ENCODE measurements at places on chromosomes 2 and 18.
A peak's percentile ranks its signal among the peaks of the same experiment; 100 is the strongest.

DNA sequence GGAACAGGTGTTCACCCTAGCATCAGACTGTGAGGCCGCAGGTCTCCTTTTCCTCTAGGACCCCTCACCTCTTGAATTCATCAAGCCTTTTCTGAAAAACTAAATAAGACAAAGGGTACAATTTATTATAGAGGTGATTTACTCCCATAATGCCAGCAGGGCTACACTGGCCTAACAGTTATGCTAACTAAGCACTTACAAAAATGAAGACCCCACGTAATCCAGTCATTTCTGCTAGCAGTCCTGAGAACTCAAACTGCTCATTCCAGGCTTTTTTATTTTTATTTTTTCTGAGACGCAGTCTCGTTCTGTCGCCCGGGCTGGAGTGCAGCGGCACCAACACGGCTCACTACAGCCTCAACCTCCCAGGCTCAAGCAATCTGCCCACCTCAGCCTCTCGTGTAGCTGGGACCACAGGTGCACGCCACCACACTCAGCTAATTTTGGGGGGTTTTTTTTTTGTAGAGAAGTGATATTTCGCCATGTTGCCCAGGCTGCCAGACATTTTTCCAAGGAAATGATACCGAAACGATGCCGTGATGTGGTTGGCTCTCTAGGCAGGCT, 14.2 kb downstream of the CAPG start:
- no peak for DNase-seq

DNA sequence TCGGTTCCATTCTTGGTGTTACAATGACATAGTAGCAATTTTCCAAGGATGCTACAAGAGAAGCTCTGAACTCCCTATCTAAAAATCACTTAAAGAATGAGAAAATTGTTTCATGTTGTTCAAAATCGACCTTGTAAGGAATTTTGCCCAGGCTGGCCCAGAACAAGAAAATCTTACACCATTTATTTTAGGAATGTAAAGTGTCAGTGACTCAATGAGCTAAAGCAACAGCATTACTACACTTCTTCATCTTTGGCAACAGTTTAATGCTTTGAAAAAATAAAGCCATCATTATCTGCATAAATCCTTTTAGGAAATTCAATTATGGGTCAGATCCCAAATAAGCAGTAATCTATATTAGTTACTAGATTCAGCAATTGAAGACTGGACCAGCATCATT, 38.6 kb downstream of the SLC25A12 start:
- no peak for DNase-seq

DNA sequence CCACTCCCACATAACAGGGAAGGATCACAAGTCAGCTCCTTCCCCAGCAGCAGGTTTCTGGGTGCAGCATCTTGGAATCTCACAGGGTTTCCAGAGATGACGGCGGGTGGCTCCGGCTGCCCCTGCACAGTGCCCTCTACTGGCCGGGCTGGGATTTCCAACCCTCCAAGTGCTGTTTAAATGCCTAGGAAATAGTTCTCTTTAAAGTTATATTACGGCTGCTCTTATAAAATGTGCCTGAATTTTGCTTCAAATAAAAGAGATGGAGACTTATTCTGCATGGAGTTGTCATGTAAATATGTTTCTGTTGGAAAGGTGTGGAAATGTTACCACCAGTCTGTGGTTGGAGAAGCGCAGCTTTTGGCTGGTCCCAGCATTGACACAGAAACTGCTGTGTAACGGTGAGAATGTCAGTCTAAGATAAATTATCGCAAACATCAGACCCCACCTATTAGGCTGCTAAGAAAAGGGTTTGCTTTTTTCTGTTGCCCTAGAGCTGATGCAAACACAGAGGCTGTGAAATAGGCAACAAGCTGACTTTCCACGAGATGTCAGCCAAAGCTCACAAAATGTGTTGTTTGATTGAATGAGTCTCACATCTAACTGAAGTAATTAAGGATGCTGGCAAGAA, 3.3 kb upstream of the HJURP start:
- no peak for DNase-seq

GRCh38 chr18:26545335-26546123, 2.8 kb downstream of the KCTD1 start:
- no peak for DNase-seq

- no peak for DNase-seq
These were observed 78.9 kb downstream of the COPS8 start for GRCh38 chr2:237164474-237165042.

DNA sequence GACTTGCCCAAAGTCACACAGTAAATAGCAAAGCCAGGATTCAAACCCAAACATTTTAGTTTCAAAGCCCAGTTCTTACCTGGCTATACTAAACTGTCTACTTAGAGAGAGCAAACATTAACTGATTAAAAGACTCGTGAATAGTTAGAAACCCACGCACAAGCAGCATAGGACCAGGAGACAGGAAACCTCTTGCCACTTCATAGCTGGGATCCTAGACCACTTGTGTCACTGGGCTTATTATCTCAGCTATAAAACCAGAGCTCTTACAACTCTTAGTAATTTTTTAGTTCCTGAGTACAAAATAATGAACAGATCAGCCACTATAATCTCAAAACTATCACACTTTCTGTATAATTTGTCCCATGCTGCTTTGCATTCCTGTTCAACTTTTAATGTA, 2.4 kb upstream of the AAK1 start:
- no peak for DNase-seq

DNA sequence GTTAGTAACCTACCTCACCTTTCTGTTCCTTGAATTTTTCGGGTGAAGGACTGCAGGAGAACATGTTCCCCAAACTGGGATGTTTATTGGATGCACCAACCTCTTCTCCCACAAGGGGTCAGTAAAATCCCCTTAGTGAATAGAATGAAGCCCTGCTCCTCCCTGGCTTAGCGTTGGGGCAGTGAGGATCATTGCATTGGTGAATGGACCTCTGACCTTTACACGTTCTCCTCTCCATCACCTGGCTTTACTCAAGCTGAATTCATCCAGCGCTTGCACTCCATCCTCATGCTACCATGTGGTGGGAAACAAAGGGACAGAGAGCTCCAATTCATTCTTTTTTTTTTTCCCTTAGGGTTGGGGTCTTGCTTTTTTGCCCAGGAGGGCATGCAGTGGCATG, 157.2 kb downstream of the MIB1 start:
- DNase-seq, result no peak

DNA sequence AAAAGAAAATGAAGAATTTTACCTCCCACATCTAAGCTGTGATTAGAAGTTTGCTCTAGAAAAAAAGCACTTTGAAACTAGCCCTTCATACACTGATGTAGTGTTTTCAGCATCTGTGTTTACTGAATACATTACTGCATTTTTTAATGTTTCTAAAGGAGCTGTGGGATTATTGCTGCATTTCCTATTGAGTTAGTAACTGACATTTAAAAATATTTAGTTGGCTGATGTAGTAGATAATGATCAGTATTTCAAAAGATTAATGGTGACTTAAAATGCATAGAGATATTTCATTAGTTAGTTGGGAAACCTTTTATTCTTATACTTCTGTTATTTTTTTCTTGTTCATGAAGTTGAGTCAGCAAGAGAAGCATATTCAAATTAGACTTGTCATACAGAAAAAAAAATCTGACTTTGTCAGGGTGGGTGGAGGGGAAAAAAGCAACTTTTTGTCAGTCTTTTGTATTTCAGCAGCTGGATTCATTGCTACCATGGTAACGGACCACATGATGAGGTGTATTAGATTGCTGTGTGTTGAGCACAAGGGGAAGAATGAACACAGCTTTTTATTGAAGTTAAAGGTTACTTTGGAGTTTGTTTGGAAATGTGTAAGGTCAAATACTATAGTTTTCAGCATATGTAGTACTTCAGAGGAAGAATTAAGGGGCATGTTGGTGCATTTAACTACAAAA, at the start of gene DTNA:
DTNA (plus strand) TSS at position 549 of the 692 bp plus-strand sequence. CDS start 45,679 bp downstream, outside the sequence.
- DNase-seq, result peak; percentile 86

DNA sequence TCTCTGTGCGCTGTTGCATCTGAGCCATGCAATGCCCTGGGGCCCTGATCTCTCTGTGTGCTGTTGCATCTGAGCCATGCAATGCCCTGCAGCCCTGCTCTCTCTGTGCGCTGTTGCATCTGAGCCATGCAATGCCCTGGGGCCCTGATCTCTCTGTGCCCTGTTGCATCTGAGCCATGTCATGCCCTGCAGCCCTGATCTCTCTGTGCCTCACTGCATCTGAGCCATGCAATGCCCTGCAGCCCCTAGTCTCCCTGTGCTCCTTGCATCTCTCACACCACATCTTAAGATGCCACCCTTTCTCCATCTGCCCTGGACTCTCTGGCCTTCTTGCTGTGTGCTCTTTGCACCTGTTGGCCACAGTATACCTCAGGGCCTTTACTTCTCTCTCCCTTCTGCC, 56.2 kb downstream of the SOX11 start:
- DNase-seq, result no peak

DNA sequence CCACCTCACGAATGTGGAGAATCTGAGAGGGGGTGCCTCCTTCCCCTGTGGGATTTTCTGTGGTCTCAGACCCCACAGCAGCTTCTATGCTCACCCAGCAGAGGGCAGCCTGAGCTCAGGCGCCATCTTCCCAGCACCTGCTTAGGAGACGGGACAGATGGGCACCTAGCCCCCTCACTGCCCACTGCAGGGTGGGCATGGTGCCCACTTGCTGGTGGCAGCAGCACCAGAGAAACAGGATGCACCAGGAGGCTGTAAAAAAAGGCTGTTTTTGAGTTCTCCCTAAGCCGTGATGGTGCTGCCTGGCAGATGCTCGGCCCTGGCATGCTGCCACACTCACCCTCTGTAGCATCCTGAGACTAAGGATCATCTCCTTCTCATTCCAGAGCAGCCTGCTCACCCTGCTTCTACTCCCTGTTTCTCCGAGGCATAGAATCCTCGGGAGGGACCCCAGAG, 19.1 kb upstream of the SLC20A1 start:
- no peak for DNase-seq

GRCh38 chr2:86628091-86628522, 4.4 kb upstream of the RNF103 start:
- DNase-seq, result no peak

DNA sequence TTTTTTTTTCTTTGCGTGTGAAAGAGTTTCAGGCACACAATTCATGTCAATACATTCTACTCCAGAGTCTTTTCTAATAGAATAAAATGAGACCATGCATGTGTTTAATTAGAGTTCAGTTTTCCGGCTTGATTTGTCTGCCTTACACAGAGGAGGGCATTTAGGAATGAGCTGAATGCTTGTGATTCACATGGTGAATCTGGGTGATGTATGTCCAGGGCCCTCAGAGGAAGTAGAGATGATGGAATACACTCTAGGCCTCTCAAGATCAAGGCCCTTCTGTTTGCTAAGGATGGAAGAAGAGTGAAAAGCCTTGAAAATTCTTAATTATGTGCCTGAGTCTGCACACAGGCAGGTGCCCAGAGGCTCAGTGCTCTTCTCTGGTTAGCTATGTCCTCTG, 71.0 kb upstream of the CYRIA start:
- no peak for DNase-seq

DNA sequence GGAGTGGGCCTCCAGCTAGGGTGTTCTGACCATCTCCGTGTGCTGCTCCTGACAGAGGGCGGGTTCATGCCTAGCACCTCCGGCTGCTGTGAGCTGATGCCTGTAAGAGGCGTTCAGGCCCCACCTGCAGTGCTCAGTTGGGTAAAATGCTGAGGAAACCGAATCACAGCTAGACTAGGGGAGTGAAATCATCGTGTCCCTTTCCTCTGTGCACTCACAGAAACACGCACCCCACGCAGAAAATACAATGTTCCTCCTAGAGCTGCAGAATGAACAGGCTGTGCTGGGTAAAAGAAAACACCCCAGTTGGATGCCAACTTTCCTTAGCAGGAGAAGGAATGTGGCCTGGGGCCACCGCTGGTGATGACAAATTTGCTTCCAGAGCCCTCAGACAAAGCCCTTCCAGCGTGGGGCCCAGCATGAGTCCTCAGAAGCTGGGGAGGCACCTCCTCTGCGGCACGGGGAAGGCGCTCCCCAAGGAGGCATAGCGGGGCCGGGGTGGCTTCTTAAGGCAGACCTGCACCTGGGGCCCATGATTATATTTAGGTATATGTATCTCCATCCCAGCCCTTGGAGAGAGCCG, 16.3 kb upstream of the ARHGEF4 start:
- no peak for DNase-seq

DNA sequence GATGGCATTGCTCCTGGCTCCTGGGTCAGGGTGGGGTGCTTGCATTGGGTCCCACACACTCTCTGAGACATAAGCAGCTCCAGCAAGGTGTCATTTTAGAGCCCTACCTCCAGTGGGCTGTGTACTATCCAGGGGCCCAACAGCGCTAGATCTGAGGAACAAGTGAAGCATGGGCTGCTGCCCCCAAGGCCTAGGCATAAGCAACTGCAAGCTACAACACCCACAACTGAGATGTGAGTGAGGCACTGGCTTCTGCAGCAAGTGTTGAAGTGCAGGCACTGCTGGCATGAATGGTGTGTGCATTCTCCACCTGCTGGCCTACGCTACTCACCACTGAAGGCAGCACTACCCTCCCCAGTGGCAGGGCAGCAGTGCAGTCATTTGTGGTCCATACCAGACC, 81.0 kb upstream of the STK39 start:
- no peak for DNase-seq

DNA sequence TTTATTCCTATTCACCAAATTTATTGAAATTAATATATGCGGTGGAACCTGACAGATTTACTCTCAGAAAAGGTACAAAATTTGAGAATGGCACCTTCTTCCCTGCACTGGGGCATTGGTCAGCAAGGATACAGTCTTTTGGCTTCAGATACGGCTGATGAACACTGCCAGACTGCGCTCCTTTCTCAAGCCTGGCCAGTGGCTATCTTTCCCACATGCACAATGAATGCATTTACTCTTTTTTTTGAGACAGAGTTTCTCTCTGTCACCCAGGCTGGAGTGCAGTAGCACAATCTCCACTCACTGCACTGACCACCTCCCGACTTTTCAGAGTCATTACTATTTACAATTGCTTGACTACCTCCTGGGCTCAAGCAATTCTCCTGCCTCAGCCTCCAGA, 61.6 kb downstream of the MOB4 start:
- DNase-seq, result no peak

GRCh38 chr18:55588111-55588869, at the start of gene TCF4:
TCF4 (minus strand) TSS chr18:55588192; CDS start chr18:55587116, 1,076 bp downstream.
- peak; percentile 89 for DNase-seq

- DNase-seq, result no peak
These were observed 37.7 kb downstream of the SESTD1 start for GRCh38 chr2:179226961-179227259.

GRCh38 chr2:11492720-11493119, 26.8 kb upstream of the E2F6 start:
- DNase-seq, result no peak

DNA sequence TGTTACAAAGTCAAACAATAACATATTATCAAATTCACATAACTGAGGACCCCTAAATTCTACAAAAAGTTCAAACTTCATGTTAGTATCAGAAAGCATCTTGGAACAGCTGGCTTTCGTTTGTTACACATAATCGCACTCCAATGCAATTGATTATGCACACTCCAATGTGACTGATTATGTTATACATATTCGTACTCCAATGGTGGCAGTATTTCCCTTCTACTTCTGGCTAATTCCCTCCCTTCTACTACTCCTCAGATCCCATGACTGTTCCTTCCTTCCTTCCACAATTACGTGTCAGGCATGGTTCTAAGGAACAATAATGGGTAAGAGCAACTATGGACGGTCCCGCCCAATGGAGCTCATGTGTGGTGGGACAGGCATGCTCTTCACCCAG, 137.1 kb upstream of the CCDC150 start:
- no peak for DNase-seq
